ENCODE measurements at places on chromosomes 12 and 14. TPM values are rescaled to one million over a fixed set of nuclear protein-coding genes. Genes with fewer than 3 reads are reported as not detected.
A peak's percentile ranks its signal among the peaks of the same experiment; 100 is the strongest.

DNA sequence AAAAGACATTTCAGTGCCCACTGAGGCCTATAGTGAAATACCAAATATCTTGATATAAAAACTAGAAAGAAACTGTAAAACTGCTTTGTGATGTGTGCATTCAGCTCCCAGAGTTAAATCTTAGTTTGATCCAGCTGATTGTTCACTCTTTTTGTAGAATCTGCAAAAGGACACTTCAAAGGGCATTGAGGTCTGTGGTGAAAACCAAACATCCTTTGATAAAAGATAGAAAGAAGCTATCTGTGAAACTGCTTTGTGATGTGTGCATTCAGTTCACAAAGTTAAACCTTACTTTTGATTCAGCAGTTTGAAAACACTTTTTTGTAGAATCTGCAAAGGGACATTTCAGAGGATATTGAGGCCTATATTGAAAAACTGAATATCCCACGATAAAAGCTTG is 290.7 kb upstream of the ALG10B start:
- DNase-seq = no peak

DNA sequence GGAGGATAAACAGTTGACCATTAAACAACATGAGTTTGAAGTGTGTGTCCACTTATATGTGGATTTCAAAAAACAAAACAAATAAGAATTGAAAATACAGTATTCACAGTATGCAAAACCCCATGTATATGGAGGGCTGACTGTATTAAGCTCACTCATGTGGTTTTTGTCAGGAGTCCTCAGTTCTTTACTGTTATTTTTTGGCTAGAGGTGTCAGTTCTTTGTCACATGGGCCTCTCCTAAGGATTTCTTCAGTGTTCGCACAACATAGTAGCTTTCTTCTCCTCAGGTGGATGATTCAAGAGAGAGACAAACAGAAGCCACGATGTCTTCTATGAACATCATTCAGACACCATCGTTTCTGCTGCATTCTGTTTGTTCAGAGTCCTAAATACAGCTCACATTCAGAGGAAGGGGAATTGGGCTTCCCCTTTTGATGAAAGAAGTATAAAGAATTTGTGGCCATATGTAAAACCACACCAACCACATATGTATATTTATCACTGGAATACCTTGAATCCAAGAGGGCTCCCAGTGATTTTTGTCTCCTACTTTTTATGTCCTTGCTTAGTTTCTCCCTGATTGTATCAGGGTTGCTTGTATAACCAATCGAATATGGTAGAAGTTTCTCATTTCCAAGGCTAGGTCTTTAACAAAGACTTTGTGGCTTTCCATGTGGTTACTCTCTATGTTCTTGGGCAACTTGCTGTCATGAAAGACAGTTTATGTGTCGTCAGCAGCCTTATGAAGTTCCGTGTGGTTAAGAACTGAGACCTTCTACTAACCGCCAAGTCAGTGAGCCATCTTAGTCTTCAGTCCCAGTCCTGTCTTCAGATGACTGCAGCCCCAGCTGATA is 18.9 kb downstream of the MNAT1 start:
- DNase-seq = no peak

- DNase-seq = no peak
These were observed 837 bp upstream of the STX2 start for GRCh38 chr12:130839770-130840404.

DNA sequence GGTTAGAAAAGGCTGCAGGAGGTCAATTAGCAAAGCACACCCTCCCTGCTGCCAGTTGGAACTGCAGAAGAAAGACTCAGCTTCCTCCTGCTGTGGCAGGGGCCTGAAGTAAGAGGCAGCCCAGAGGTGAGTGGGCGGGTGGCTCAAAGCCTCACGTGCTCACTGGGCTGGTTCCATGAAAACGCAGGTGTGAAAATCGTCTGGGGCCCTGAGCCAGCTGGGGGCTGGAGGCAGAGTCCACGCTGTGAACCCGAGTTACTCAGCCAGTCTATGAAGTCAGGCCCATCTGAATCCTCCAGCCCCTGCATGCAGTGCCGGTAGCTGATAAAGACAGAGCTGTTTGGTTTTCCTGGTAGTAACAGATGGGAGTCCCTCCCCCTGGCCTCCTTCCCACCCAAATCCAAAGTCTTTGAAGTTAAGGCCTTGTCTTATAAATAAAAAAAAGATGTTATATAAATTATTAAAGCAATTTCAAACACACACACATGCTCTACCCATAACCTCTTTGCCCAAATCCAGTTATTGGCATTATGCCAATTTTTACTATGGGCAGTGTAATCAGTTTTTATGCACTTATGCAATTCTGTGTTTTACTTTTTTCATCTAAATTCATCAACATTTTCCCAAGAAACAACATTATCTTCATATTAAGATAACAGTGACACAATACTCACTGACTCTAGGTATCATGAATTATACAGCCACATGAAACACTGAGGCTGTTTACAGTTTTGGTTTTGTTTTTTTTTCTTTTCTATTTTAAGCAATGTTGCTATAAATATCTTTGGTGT is 57.9 kb upstream of the PNMA1 start:
- DNase-seq = peak; percentile 37

DNA sequence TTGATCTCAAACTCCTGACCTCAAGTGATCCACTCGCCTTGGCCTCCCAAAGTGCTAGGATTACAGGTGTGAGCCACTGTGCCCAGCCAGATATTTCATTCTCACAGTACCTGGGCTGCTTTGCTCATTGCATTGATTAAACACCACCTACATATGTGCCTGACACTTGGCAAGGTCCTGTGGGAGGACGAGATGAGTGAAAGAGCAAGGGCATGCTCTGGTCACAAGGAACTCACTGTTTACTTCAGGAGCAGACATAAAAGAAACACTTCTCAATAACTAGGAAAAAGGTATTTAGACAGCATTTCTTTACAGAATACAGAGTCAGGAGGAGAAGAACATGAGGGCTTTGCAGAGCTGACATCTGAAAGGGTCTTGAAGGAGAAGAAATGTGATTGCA is 91.7 kb downstream of the TMCC3 start:
- no peak for DNase-seq

PLBD1 gene
- 1.6 TPM for total RNA-seq

DNA sequence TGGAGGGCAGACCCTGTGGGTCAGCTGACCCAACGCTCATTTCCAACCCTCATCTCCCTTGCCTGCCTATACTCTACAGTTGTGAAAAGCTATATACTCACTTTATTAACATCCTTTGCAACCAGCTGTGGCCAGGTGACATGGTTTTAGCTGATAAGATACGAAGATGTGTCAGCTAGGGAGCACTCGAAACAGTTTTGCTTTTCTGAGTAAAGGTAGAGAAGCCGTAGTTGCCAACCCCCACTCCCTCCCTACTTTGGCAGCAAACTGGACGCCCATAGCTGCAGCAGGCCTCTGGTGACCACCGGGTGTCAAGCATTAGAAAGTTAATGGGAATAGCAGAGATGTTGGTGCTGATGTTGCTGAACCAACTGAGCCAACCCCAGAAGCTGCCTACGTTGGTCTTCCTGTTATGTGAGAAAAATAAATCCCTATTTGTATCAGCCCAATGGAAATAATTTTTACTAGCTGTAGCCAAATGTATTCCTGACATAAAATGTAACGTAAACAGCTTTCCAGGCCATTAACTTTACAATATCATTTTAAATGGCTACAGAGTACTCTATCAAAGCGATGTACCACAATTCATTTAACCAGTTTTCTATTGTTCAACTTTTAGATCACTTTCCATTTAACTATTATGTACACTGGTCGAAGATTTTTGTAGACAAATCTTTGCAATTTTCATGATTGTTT is 98.5 kb upstream of the TMCC3 start:
- no peak for DNase-seq

GPATCH2L gene
- total RNA-seq = 98.5 TPM

DNA sequence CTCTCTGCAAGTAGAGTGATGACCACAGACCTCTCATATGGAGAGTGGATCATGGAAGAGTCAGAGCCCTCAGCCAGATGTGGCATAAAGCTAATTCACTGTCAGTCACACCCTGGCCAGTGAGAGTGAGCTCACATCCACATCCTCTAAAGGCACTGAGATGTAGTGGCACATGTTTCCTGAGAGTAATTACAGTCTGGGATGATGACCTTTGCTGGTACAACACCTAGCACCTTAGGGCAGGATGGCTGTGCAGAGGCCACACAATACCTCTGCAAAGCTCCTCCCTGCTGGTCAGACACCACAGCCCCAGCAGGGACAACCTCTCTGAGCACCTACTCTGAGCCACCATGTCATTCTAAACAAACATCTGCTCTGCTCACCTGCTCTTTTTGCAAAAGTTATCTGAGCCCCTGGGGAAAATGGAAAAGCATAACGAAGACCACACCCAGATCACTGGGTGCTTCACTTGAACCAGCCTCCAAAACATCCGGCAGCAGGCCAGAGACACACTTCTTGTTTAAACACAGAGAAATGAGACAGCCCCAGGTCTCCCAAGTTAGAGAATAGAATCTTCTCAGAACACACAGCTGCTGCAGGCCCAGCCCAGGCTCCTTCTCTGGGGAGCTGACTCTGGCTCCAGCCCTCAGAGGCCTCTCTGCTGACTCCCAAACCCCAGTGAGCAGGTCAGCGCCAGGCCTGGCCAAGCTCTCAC is 30.3 kb downstream of the PITPNM2 start:
- no peak for DNase-seq

DNA sequence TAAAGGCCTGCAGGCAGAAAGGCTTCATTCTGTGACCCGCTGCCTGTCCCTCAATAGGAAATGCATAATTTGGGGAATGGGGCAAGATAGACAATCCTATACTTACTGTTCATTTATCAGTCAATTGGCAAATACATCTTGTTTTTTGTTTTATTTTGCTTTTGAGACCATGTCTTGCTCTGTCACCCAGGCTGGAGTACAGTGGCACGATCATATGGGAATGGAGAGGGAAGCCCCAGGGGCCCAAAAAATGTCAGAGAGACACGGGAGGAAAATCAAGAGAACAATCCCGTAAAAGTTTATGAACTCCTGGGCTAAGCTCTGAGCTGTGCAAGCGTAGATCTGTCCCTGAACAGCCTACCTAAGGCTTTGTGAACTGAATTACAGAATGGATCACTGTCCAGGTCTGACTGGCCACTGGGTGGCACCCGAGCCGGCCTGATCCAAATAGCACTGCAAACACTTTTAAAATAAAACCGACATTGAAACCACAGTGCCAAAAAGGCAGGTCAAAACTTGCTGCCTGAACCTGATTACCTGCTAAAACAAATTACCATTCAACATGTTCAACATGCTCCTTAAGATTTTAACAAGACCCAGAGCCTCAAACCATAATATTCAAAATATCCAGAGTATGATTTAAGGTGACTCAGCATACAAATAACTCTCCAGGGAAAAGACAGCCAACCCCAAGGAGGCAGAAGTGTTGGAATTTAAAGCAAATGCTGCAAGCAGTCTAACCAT is 11.8 kb downstream of the COPS7A start:
- peak; percentile 83 for DNase-seq

GRCh38 chr12:126742241-126742641 is 1524.7 kb upstream of the TMEM132C start:
- peak; percentile 5 for DNase-seq

- DNase-seq = no peak
These were observed 22.6 kb downstream of the KCNA5 start for GRCh38 chr12:5066251-5066650.

RIMKLB gene
- 140 TPM for total RNA-seq

GRCh38 chr14:90556012-90556477 is 159.2 kb downstream of the CALM1 start:
- DNase-seq = peak; percentile 79

GRCh38 chr12:29702972-29703371 is 80.8 kb downstream of the TMTC1 start:
- no peak for DNase-seq

GRCh38 chr14:100058777-100059437 is 6.3 kb upstream of the EVL start:
- DNase-seq = no peak

GRCh38 chr14:103819503-103820307 is 27.7 kb downstream of the PPP1R13B start:
- DNase-seq = peak; percentile 24

SGPP1 gene
- 20.1 TPM for total RNA-seq

KRT75 gene
- not detected for total RNA-seq

- DNase-seq = no peak
These were observed 465.6 kb downstream of the ZFP36L1 start for GRCh38 chr14:68327231-68327630.

- no peak for DNase-seq
These were observed 175.3 kb downstream of the EMP1 start for GRCh38 chr12:13371797-13372196.

- DNase-seq = no peak
These were observed 24.2 kb upstream of the YY1 start for GRCh38 chr14:100214770-100215083.

IL26 gene
- total RNA-seq = not detected

DNA sequence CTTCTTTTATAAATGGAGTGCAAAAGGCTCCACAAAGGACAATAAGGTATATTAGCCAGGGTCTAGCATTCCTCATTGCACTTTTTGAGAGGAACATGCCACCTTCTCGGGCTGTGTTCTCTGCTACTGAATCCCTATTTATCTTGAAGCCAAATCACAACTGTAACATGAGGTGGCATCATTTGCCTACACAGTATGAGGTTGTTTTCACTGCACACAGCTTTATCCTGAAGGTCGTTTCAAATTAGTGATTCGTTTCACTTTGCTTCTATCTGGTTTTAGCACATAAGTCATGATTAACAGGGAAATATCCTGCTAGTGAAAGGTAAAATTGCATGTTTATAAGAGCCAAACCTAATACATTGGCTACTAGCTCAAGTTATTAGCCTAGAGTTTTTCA is 153.8 kb downstream of the SLC35F4 start:
- DNase-seq = peak; percentile 14

GPR65 gene
- 0.18 TPM for total RNA-seq

SERPINA10 gene
- not detected for total RNA-seq

CFAP251 gene
- 12.4 TPM for total RNA-seq

- no peak for DNase-seq
These were observed 227.2 kb downstream of the CHST11 start for GRCh38 chr12:104683831-104684503.

CCER1 gene
- not detected for total RNA-seq

DNA sequence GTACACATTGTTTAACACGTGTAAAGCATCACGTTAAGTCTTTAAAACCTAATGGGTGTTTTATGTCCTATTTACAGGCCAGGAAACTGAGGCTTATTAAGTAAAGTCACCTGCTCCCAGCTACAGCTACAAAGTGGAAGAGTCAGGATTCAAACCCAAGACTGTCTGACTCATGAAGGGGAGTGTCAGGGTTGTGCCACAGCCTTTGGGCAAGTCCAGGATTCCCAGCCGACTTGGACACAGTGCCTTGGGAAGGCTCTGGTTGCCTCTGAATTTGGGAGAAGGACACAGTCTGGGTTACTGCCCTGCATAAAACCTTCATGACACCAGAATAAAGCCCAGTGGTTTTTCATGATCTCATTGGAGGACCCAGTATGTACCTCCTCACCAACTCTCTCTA is 7.3 kb downstream of the RNU4-2 start:
- DNase-seq = no peak

ACSM4 gene
- total RNA-seq = not detected

GRCh38 chr14:25349269-25349668 is 299.3 kb upstream of the STXBP6 start:
- no peak for DNase-seq

DNA sequence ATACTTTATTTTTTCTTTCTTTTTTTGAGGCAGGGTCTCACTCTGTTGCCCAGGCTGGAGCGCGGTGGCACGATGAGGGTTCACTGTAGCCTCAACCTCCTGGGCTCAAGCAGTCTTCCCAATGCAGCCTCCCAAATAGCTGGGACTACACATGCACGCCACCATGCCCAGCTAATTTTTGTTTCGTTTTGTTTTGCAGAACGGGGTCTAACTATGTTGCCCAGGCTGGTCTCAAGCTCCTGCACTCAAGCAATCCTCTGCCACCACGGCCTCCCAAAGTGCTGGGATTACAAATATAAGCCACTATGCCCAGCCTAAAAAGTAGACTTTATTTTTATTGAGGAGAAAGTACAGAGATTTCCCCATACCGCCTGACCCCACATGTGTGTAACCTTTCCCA is 4.7 kb upstream of the MSI1 start:
- no peak for DNase-seq

All from cerebellum (tissue), 4 donors.